Mammary epithelial cell (primary cell): ENCODE measurements at places on chromosomes 7 and 10. TPM values are rescaled to one million over a fixed set of nuclear protein-coding genes. Genes with fewer than 3 reads are reported as not detected.
A peak's percentile ranks its signal among the peaks of the same experiment; 100 is the strongest.

- no peak for DNase-seq
These were observed 124.0 kb downstream of the TRRAP start for GRCh38 chr7:99002148-99002826.

DNA sequence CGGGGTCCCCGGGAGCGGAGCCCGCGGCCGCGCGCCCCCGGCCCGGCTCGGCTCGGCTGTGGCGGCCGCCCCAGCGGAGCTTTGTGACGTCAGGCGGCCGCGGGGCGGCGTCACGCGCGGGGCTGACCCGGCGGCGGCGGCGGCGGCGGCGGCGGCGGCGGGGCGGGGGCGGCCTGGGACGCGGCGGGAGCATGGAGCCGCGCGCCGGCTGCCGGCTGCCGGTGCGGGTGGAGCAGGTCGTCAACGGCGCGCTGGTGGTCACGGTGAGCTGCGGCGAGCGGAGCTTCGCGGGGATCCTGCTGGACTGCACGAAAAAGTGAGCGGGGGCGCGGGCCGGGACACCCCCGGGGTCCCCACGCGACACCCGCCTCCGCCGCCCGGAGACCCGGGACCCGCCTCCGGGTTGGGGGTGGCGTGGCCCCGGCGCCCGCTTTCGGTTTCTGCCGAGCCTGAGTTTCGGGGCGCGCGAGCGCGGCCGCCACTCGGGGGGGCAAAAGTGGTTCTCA is at the start of gene PWWP2B:
Gene PWWP2B, plus strand, starts transcription at position 165 of the 506 bp plus-strand sequence. Its CDS starts 27 bp downstream, at position 192.
- no peak for DNase-seq

CCDC126 gene
- 6.8 and 8.2 TPM in 2 replicates for total RNA-seq

DNA sequence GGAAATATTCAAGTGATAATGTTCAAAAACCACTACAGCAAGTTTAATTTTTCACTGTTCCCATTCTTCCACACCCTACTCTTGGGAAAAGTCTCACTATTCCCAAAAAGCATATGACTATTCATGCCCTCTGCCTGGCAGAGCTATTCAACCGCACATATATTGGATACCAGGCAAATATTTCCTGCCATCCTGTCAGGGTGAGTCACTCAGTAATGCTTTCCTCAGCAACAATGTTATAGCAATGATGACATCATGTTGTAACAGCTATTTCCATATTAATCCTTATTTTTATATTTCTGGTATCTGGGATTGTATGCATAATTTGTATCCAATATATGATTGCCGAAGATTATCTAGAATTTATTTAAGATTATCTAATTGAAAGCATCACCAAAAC is 114.0 kb upstream of the PLXDC2 start:
- DNase-seq: peak; percentile 56

PIP gene
- total RNA-seq: not detected in 2 replicates

AIMP2 gene
- total RNA-seq: 47.7 TPM

- DNase-seq: no peak
These were observed 256.0 kb upstream of the MKI67 start for GRCh38 chr10:128382225-128382624.

DNA sequence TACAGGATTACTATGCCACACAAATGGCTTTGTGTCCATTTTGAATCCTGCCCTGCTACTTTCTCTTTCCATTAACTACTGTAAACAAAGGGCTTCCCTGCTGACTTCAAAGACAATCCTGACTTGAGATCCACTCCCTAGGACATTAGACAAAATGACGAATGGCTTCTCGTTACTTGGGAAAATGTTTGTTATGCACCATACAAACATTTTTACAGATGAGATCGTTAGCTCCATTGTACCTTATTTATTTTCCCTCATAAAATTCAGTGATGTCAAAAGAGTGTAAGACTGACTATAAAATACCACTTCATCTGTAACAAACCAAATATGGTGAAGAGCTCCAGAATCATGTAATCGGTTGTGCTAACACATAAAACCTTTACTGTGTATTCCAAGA is 121.8 kb downstream of the CD36 start:
- no peak for DNase-seq

- no peak for DNase-seq
These were observed 1.9 kb downstream of the SLC29A4 start for GRCh38 chr7:5284304-5285281.

GRCh38 chr10:95821720-95822119 is 65.8 kb downstream of the ENTPD1 start:
- no peak for DNase-seq

- no peak for DNase-seq
These were observed 349.6 kb downstream of the DNAJB6 start for GRCh38 chr7:157686285-157686894.

GDF2 gene
- not detected in 2 replicates for total RNA-seq

TMEM273 gene
- not detected for total RNA-seq

- no peak for DNase-seq
These were observed 2.2 kb downstream of the PRKAR2B start for GRCh38 chr7:107046491-107047259.

ASB10 gene
- total RNA-seq: not detected in 2 replicates

DNA sequence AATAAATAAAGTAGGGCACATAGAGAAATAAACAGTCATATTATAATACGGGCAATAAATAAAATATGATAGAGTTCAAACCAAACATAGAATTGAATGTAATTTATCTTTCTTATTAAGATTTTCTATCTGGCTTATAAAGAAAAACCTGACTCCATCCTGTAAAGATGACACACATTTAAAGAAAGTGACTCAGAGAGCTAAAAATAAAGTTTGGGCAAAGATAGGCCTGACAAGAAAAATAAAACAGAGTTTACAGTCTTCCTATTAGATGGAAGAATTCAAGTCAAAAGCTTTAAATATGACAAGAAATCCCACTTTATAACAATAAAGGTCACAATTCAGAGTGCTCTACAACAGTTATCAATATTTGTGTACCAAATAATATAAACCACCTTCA is 580.6 kb downstream of the PHTF2 start:
- DNase-seq: no peak

DNA sequence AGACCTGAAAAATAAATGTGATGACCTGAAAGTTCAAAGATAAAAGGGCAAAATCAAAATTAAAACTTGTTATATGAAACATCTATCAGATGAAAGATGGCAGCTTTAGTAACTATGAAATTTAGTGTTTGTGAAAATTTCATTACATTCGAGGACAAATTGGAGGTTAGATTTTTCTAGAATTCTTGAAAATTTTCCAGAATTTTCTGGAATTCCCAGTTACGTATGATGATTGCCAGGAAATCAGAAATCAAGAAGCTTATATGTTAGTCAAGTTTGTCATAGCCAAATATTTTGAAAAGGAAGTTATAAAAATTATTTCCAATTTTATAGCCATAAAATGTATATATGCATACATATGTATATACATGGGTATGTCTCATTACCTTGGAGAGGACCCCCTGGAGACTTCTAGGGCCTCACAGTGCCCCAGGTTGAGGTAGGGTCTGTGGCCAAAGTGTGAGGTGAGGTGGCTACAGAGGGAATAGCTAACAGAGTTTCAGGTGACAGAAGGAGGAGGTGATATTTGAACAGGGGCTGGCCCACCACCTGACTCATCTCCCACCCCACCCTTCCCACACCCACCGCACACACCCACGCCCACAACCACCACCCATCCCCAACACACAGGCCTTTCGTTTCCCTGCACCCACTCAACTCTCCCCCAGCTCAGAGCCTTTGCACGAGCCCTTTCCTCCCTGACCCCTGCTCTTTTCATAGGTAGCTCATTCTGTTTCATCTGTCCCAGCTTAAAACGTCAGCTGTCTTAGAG is 21.5 kb downstream of the C10orf105 start:
- no peak for DNase-seq

- no peak for DNase-seq
These were observed 150.0 kb downstream of the DNAJB9 start for GRCh38 chr7:108719631-108720030.

GRCh38 chr7:151626422-151627115 is 106.9 kb upstream of the RHEB start:
- peak; percentile 48 for DNase-seq

GRCh38 chr10:24872790-24873182 is 79.6 kb downstream of the PRTFDC1 start:
- no peak for DNase-seq

CREB5 gene
- total RNA-seq: 16.2 and 22.7 TPM in 2 replicates

GRCh38 chr10:70925377-70926225 is 37.2 kb upstream of the PCBD1 start:
- DNase-seq: no peak

ZNF467 gene
- total RNA-seq: 0.17 TPM

APBB1IP gene
- not detected for total RNA-seq

PON1 gene
- not detected for total RNA-seq

- no peak for DNase-seq
These were observed 34.5 kb downstream of the ASB13 start for GRCh38 chr10:5631936-5632335.

GRCh38 chr10:114038819-114039218 is 4.8 kb upstream of the ADRB1 start:
- DNase-seq: no peak

DNA sequence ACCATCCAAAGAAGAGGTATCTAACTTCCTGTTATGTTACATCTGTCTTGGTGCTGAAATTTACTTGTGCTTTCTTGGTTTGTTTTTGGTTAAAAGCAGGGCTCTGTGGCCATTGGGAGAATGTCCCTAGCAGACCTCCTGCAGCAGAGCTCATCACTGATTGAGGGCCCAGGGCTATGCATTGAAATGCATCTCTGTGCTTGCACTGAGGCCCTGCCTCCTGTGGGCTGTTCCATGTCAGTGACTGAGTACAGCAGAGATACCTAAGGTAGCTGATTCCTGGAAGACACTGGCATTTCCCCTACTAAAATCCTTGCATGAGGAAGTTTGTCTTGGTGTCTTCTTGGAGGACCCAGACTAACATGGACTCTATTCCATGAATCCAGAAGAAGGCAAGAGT is 213.9 kb downstream of the FRMD4A start:
- DNase-seq: no peak

DNA sequence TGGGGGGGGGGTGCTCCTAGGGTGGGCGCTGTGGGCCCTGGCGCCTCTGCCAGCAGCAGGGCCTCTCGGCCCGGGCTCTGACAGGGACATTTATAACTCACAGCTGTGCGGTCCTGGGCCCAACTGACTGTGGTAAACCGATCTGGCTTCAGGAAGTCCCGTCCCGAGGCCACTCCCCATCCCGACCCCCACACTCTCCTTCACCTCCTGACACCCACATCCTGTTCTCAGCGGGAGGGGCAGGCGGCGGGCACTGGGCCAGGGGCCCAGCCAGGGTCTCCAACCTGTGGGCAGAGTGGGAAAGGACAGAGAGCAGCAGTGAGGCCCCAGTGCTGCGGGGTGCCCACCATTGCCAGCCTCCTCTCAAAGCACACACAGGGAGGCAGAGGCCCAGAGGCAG is 69.1 kb downstream of the ZMIZ1 start:
- no peak for DNase-seq

DNA sequence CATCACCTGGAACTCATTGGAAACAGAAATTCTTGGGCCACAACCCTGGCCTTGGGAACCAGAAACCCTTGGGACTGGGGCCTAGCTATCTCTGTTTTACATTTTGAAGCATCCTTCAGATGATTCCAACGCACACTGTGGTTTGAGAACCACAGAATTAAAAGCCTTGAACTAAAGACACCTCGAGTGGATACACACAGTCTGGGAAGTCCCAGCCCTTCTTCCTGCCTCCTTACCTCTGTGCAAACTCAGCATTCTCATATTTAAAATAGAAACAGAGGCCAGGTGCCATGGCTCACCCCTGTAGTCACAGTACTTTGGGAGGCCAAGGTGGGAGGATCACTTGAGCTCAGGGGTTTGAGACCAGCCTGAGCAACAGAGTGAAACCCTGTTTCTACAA is 12.9 kb downstream of the NPFFR1 start:
- no peak for DNase-seq

GRCh38 chr7:41881331-41882130 is 178.6 kb upstream of the INHBA start:
- no peak for DNase-seq

DNA sequence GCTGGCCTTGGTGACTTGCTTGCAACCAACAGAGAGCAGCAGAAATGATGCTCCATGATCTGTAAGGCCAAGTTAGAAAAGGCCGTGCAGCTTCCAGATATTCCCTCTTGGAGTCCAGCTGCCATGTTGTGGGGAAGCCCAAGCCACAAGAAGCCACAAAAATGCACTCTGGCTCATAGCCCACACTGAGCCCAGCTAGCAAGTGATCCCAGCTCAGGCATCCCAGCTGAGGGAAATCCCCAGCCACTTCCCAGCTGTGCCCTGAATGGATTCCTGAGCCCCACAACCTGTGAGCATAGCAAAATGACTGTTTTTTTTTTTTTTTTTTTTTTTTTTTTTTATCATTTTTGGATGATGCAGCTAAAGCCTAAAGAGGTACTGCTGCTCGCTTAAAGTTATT is 11.1 kb upstream of the SDK1 start:
- DNase-seq: peak; percentile 47

GRCh38 chr10:46216836-46217751 is 69.7 kb upstream of the ANTXRL start:
- peak; percentile 26 for DNase-seq

CALHM1 gene
- total RNA-seq: not detected in 2 replicates

DNA sequence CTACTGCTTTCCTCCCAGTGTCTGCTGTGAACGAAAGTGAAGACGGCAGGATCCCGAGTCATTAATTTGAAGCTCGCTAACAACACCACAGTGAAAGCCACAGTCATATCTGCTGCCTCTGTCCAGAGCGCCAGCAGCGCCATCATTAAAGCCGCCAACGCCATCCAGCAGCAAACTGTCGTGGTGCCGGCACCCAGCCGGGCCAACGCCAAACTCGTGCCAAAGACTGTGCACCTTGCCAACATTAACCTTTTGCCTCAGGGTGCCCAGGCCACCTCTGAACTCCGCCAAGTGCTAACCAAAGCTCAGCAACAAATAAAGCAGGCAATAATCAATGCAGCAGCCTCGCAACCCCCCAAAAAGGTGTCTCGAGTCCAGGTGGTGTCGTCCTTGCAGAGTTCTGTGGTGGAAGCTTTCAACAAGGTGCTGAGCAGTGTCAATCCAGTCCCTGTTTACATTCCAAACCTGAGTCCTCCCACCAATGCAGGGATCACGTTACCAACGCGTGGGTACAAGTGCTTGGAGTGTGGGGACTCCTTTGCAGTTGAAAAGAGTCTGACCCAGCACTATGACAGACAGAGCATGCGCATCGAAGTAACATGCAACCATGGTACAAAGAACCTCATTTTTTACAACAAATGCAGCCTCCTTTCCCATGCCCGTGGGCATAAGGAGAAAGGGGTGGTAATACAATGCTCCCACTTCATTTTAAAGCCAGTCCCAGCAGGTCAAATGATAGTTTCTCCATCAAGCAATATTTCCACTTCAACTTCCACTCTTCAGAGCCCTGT is 94.8 kb upstream of the KCNMA1 start:
- DNase-seq: no peak

GRCh38 chr10:124878457-124878739 is 63.5 kb upstream of the ZRANB1 start:
- no peak for DNase-seq

STOX1 gene
- 0.07 TPM in 1 of 2 replicates, not detected in the other for total RNA-seq

CRHR2 gene
- total RNA-seq: not detected
